Activated naive CD4-positive, alpha-beta T cell treated with anti-CD3 and anti-CD28 coated beads, Interleukin-2, amount 10 ng/mL, durations not matched to agents 7 days and 5 days (primary cell): ENCODE measurements at places on chromosomes 1 and 21.
A peak's percentile ranks its signal among the peaks of the same experiment; 100 is the strongest.

DNA sequence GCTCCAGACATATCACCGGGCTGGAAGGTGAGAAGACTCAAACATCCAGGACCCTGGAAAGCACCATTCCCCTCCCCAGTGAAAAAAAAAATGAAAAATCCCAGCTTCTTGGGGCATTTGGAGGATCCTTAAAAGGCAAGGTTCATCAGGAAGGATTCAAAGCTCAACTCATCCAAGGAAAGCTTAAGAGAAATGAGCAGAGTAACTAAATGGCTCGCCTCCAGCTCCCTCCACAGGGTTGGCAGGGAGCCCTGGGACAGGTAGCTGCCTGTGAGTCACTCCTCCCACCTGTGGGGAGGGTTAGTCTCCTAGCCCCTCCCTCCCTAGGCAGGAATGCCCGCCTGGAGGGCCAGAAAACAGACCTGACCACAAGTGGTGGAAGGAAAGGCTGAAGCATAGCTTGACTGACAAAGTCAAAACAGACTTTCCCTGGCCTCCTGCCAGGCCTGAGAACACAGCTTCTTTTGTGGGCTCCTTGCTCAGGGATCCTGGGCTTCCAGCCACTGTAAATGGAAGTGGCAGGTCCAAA, 712 bp upstream of the LAMB3 start:
- no peak for DNase-seq

- DNase-seq, result no peak
These were observed 64.3 kb upstream of the HOOK1 start for GRCh38 chr1:59750328-59751003.

DNA sequence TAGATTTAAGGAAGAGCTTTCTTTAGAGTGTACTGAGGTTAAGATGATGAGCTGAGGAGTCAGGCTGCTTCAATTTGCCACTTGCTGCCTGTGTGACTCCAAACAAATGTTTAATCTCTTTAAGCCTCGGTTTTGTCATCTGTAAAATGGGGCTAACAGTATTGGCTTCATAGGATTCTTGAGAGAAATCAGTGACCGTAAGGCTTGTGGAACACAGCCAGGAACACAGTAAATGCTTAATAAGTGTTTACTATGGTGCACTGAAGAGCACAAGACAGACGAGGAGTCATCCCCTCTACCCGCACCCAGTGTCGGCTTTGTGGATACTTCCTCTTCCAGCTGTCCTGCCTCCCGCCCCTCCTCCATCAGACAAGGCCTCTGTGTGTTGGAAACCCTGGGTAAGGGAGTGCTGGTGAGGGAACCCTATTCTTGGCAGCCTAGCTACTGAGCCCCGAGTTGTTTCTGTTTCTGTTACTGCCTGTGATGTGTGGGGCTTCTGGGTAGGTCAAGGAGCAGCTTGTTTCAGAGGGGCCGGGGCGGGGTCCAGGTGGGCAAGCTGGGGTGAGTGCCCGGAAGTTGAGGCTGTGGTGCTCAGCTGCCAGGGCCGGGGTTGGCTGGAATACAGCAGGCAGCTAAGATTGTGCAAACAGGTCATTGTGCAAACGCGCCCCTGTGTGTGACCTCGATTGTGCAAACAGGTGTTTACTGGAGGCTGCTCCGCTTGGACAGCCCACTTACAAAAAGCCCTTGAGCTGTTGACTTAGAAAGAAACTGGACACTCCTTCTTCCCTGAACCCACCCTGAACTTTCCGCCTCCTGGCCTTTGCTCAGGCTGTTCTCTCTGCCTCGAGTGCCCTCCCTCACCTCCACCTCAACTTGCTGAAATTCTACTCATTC, 4.0 kb upstream of the CSF3R start:
- DNase-seq, result peak; percentile 17

GRCh38 chr1:18651713-18652112, 21.1 kb downstream of the PAX7 start:
- DNase-seq, result peak; percentile 40

GRCh38 chr1:89451011-89451410, 73.6 kb upstream of the LRRC8B start:
- peak; percentile 26 for DNase-seq

DNA sequence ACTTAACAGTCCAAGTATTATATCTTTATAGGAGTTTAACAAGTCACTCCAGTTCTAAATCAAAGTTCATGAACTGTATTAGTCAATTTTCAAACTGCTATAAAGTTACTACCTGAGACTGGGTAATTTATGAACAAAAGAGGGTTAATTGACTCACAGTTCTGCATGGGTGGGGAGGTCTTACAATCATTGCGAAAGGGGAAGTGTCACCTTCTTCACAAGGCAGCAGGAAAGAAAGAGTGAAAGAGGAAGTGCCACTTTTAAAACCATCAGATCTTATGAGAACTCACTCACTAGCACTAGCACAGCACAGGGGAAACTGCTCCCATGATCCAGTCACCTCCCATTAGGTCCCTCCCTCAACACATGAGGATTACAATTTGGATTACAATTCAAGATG, 70.0 kb downstream of the CLCA4 start:
- no peak for DNase-seq

DNA sequence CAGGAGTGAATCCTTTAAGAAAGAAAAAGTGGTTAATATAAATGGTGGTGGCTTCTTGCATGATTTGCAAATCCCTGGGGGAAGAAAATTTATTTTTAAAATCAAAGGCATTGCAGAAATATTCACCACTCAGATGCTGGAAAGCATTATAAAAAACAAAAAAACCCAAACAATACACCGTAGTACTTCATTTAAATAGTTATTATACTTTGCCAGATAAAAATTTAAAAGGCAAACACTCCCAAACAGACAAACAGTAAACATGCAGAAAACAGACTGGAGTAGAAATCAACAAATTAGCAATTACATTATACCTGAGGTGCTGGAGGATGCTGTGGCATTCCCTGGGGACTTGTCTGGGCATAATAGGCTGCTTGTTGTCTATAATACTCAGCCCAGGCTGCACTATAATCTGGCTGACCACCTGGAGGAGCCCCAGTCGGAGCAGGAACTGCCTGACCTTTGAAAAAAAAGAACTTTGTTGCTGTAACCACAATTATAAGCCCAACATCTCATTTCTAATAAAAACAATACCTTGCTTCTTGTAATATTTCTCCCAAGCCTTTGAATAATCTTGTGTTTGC, 29.9 kb downstream of the FUBP1 start:
- DNase-seq, result no peak

GRCh38 chr1:21261551-21262292, 28.5 kb downstream of the ECE1 start:
- DNase-seq, result no peak

- no peak for DNase-seq
These were observed 107.6 kb downstream of the FASLG start for GRCh38 chr1:172766462-172766861.

GRCh38 chr1:20368866-20369470, 78.3 kb downstream of the VWA5B1 start:
- no peak for DNase-seq

- peak; percentile 62 for DNase-seq
These were observed 694 bp downstream of the MEAF6 start for GRCh38 chr1:37513795-37514349.

- no peak for DNase-seq
These were observed 105.9 kb downstream of the RGL1 start for GRCh38 chr1:183910845-183911244.

DNA sequence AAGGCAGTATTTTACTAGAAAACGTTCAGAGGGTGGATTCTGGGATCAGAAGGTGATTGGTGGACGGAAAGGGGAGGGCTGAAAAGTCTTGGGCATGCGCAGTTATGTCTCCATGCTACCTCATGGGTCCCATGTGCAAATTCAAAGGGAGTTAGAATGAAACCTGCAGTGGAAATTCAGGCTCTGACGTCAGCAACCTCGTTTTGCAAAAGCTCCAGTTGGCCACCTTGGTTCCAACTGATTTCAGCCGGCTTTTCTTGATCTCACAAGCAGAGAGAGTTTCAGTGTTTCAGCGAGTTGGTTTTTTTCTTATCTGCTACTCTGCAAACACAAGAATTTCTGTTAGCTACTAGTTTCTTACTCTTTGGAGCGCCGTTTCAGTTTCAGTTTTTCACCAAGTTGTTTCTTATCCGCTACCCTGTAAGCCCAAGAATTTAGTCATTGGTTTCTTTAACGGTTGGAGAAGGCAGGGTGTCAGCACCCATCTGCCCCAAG, 69.8 kb upstream of the PGBD5 start:
- DNase-seq, result no peak

DNA sequence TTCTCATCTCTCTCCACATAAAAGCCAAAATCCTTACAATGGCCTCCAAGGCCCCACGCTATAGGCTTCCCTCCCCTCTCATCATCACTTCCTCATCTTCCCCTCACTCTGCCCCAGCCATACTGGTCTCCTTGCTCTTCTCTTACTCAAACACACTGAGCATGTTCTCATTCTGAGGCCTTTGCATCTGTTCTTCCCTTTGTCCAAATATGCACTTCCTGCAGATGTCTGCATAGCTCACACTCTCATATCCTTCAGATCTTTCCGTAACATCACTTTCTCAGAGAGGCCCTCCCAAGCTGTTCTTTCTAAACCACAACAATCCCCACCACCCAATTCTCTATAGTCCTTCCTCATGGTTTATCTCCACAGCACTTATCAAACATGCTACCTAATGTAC, 284.1 kb downstream of the HHIPL2 start:
- no peak for DNase-seq

GRCh38 chr1:204513117-204513716, 3.0 kb upstream of the MDM4 start:
- peak; percentile 72 for DNase-seq

DNA sequence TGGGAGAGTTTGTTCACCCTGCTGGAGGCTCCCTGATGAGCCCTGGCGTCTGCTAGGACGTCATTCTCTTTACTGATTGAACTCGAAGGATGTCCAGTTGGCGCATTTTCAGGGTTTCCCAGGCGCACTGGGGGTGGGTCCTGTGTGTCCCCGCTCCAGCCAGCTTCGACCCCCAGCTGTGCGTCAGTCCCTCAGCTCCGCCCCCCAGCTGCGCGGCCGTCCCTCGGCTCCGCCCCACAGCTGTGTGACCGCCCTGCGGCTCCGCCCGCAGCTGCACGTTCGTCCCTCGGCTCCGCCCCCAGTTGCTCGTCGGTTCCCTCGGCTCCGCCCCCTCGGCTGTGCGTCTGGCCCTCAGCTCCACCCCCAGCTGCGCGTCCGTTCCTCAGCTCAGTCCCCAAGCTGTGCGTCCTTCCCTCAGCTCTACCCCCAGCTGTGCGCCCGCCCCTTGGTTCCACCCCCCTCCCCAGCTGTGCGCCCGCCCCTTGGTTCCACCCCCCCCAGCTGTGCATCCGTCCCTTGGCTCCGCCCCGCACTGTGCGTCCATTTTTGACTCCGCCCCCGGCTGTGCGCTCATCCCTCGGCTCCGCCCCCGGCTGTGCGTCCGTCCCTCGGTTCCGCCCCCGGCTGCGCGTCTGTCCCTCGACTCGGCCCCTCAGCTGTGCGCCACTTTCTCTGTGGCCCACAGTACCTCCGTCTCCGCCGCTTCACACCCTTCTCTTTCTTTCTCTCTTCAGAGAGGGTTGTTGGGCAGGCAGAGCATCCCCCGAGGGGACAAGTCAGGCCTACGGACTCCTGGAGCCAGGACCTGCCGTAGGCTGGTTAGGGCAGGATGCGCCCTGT, 61.3 kb downstream of the FAAP20 start:
- DNase-seq, result peak; percentile 98

DNA sequence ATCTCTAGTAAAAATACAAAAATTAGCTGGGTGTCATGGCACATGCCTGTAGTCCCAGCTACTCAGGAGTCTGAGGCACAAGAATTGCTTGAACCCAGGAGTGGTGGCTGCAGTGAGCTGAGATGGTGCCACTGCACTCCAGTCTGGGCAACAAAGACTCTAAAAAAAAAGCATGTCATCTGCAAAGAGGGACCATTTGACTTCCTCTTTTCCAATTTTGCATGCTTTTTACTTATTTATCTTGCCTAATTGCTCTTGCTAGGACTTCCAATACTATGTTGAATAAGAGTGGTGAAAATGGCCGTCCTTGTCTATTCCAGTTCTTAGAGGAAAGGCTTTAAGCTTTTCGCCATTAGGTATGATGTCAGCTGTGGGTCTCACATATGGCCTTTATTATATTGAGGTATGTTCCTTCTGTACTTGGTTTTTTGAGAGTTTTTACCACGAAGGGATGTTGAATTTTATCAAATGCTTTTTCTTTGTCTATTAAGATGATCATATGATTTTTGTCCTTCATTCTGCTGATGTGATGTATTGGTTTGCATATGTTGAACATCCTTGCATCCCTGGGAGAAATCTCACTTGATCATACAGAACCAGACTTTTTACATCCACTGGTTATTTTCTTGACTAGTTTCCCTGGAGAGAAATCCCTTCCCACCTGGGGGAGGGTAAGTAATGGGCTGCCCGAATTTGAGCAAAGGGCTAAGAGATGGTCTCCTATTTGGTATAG, 17.0 kb upstream of the RAP1GAP start:
- DNase-seq, result no peak

DNA sequence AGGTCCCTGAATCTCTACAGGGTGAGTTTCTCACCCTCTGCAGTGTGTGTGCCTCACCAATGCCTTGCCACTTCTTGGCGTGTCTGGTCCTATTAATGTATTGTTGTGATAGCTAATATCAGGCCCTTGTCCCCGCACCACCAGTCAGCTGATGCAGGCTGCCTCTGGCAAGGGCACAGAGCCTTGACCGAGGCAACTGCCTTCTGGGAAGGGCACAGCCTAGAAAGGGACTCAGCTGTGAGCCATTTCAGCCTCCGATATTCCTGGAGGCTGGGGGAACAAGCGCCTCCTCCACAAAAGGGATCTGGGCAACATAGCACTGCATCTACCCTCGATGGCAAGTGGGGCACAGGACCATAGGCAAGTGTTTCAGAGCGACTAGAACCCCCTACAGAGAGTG, 27.0 kb downstream of the IL10RB start:
- no peak for DNase-seq

GRCh38 chr21:45147473-45148315, 73.3 kb downstream of the ADARB1 start:
- no peak for DNase-seq

- DNase-seq, result no peak
These were observed 99.7 kb downstream of the JAK1 start for GRCh38 chr1:64866689-64867088.

DNA sequence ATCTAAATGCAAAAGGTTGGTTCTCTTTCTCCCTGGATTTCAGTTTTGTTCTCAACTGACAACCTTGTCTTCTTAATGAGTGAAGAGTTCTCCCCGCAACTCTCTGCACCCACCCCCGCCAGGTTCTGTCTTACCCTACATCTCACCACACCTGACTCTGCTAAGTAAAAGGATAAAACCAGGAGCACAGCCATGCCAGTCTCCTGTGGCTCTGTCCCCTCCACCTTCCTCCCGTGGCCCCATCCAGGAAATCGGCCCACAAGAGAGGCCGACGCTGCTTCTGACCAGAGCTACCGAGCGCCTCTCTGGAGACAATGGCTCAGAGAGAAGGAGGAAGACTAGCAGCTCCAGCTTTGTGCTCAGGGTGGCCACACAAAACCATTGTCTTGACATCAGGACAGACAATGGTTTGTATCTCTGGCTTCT, 72.2 kb downstream of the PLEKHA6 start:
- DNase-seq, result no peak
